ENCODE measurements at places on chromosomes 16 and 17.

DNA sequence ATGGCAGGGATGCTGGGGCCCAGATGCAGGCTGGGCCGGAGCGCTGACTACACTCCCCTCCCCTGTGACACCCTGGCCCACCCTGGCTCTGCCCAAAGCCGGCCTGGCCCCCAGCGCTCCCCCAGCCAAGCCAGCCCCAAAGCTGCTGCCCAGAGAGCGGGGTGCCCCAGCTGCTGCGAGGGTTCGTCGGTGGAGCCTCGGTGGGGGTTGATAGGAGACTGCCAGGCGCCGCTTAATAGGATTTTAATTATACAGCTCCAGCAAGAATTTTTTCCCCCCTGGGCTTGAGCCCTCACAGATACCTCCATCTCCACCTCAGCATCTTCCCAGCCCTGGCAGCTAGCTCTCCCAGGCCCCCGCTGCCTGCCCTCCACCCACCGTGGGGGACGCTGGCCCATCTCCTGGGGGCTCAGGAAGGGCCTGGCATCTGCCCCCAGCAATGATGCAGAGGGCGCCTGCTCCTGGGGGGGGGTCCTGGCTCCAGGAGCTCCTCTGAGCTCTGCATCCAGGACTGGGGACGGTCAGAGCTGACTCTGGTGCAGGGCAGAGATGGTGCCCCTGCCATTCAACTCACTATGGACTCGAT is 36.8 kb upstream of the DLX4 start:
- DNase-seq = no peak

DNA sequence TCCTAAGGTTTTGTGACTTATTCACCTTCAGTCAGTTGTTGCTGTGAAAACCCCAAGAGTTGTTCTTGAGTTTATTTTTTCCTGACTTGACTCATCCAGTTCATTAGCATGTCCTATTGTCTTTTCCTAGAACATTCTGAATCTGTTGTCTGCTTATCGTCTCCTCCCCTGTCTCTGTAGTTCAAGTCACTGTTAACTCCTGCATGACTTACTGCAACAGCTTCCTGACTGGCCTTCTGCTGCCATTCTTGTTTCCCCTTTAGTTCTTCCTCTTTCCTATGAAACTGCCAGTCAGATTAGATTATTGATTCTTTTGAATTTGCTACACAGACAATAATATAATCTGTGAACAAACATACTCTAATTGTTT is 161.5 kb downstream of the FTO start:
- no peak for DNase-seq

DNA sequence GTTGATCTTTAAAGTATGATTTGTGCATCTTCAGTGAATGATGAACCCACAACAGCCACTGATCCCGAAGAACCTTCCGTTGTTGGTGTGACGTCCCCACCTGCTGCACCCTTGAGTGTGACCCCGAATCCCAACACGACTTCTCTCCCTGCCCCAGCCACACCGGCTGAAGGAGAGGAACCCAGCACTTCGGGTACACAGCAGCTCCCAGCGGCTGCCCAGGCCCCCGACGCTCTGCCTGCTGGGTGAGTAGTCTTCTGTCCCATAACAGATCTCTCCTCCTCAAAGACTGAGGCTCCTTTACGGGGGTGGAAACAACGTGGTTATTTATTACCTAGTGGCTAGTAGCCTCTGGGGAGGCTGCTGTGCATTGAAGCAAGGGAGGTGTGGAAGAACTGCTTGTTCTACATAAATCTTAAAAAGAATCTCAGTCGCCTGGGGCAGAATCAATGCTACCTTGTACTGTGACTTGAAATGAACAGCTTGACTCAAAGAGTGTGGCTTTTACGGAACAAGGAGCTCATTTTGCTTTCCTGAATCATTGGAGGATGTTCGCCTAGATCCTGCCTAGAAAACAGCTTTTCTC is 63.0 kb upstream of the CLEC18A start:
- DNase-seq = no peak

DNA sequence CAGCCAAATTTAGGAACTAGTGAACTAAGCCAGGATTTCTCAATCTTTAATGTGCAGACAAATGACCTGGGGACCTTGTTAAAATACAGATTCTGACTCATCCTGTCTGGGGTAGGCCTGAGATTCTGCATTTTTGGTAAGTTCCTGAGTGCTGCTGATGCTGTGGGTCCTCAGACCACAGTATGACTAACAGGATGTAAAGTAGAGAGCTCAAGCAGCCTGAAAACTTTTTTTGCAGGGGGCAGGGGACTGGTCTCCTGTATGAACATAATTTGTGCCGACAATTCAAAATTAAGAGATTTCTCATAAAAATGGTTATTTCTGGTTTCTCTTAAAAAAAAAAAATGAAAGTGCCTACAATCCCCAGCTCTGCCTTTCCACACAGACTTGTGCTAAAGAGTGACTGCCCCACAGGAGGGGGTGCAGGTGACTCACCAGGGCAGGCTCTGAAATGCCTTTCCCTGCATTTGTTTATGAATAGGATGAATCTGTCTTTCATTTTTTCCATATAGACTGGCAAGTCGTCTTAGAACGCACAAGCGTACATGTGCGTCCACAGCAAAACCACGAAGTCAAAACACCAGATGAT is 271.5 kb downstream of the PHKB start:
- DNase-seq = no peak

- peak; percentile 70 for DNase-seq
Observed at GRCh38 chr16:11025120-11025531, 80.8 kb downstream of the CLEC16A start.

GRCh38 chr16:35628976-35629375 is 2169.6 kb downstream of the TP53TG3F start:
- no peak for DNase-seq

- DNase-seq = peak; percentile 32
Observed at GRCh38 chr16:71352466-71352865, 6.1 kb upstream of the CALB2 start.

DNA sequence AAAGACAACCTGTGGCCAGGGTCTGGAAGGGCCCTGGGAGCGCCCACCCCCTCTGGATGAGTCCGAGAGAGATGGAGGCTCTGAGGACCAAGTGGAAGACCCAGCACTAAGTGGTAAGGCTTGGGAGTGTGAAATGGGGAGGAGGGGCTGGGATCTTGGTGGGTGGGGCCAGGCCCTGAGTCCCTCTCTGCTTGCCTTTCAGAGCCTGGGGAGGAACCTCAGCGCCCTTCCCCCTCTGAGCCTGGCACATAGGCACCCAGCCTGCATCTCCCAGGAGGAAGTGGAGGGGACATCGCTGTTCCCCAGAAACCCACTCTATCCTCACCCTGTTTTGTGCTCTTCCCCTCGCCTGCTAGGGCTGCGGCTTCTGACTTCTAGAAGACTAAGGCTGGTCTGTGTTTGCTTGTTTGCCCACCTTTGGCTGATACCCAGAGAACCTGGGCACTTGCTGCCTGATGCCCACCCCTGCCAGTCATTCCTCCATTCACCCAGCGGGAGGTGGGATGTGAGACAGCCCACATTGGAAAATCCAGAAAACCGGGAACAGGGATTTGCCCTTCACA is 1.2 kb upstream of the STARD3 start:
- DNase-seq = no peak

- DNase-seq = no peak
Observed at GRCh38 chr17:61503961-61504360, 51.7 kb downstream of the TBX4 start.

DNA sequence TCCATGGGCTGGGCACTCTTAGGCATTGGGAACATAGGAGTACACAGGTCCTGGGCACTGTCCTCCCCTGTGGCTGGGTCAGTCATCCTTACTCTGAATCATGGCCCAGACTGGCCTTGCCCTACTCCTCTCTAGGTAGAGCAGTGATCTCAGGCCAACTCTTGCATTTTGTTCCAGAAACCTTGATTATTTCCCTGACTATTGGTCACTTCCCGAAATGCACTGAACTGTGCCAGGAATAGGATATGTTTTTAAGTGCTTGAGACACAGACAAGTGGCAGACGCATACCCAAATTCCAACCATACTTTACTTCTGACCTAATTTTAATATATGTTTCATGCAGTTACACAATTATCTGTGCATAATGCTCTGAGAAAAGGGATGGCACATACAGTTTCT is 10.3 kb downstream of the KRABD2 start:
- no peak for DNase-seq

GRCh38 chr16:27083861-27084261 is 17.1 kb downstream of the C16orf82 start:
- no peak for DNase-seq

- no peak for DNase-seq
Observed at GRCh38 chr17:77178563-77178962, 37.8 kb downstream of the SEC14L1 start.

- peak; percentile 42 for DNase-seq
Observed at GRCh38 chr17:77507111-77507885, 366.5 kb downstream of the SEC14L1 start.

DNA sequence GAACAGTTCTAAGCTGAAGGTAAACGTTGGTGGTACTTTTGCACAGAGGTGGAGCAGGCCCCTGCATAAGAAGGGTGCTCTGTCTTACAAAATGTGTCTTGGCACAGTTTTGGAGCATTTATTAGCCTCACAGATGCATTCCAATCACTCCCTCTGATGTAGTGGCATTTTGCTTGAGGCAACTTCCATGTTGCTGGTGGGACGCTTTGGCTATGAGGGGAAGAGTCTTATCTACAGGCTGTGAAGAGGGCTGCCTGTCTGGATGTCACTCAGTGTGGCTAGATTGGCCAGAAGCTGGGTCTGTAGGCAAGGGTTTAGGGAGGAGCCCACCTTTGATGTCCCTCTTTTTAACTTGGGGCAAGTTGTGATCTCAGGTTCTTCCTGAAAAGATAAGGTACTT is 2.6 kb upstream of the RARA start:
- DNase-seq = no peak

- no peak for DNase-seq
Observed at GRCh38 chr17:3002538-3003295, 60.7 kb downstream of the OR1D5 start.

DNA sequence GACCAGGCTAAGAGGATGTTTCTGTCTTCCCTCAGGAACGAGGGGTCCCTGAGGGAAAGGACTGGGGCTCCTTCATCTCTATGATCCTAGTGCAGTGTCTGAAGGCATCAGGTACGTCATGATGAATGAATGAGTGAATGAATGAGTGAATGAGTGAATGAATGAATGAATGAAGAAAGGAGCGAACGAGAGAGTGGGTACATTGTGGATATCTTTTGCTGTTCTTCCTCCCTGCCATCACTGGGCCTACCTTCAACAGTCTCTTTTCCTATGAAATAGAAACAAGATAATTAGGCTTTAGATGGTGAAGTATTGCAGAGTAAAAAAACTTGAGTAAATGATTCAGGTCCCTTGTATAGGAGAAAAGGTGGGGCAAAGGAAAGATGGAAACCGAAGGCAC is 111.3 kb upstream of the CRHR1 start:
- no peak for DNase-seq

GRCh38 chr16:79560923-79561322 is 39.6 kb downstream of the MAF start:
- no peak for DNase-seq

- no peak for DNase-seq
Observed at GRCh38 chr17:18226284-18226945, 980 bp downstream of the LLGL1 start.

DNA sequence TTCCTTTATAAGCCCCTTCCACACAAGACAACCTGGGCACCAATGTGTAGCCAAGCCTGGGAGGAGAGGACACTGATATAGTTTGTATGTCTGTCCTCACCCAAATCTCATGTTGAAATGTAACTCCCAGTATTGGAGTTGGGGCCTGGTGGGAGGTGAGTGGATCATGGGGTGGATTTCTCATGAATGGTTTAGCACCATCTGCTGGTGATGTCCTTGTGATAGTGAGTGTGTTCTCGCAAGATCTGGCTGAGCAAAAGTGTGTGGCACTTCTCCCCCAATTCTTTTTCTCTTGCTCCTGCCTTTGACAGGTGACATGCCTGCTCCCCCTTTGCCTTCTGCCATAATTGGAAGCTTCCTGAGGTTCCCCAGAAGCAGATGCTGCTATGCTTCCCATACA is 135.8 kb downstream of the USP31 start:
- DNase-seq = no peak

DNA sequence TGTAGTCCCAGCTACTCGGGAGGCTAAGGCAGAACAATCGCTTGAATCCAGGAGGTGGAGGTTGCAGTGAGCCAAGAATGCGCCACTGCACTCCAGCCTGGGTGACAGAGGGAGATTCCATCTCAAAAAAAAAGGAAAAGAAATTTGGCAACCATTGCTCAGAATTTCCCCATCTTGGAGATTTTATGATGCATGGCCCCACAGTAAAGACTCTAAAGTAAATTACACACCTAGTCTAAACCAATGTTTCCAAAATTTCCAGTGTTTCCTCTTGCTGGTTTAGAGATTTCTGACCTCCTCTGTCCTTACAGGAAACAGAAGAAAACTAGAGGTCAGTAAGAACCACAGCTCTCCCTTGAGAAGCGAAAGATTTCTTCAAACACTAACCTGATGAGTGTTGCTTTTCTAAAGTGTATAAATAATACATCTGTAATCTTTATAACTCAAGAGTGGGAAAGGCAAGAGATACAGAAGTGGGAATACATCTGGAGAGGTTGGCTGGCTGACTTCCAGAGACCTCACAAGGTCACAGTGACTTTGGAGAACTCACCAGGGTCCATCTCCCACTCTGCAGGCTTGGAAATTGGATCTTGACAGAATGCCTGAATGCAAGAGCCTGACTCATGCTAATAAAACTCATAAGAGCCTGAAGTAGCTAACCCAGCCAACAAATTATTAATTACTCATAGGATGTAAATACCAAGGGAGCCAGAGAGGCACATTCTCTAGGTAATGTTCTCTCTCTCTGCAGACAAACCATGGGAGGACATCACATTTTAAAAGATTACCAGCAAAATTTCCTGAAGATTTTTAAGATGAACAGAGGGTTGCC is 8.8 kb downstream of the ADAT1 start:
- DNase-seq = no peak

- DNase-seq = no peak
Observed at GRCh38 chr17:10316801-10317542, 55.8 kb downstream of the MYH13 start.

DNA sequence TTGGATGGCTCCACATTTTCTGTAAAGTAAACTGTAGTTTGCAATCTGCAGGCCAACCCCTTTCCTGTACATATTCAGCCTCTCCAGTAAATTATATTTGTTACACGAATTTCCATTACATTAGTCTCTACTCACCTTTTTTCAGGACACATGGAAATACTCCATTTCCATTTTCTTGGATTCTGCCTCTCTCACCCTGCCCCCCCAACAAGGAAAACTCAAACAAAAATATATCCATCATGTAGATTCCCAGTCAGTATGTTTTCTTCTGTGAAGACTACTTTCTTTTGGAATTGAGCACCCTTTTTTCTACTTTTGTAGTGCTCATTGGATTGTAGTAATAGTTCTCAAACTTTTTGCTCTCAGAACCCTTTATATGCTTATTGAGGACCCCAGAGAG is 2.9 kb downstream of the PPM1D start:
- DNase-seq = no peak

DNA sequence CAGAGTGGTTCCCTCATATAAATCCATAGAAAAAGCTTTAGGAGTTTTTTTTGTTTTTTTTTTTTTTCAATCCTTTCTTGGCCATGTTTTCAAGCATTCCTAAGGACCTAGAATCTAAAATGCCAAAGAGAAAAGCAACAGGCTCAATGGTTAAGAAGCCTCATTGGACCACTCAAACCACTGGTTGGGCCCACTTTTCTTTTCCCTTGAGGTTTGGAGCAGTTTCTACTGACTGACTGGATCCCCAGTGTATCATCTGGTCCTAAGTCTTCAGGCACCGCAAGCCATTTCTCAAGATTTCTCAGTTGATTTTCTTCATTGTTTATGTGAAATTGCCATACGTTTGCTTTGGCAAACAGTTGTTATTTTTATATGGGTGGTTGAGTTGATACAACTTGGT is 14.4 kb downstream of the METTL9 start:
- DNase-seq = no peak

All from activated CD8-positive, alpha-beta memory T cell treated with anti-CD3 and anti-CD28 coated beads, Interleukin-2, amount 50 U/mL, for 48 hours (primary cell).